ENCODE measurements at places on chromosomes 1 and 21. TPM values are rescaled to one million over a fixed set of nuclear protein-coding genes. Genes with fewer than 3 reads are reported as not detected.

The SH3D21 gene
- 47.1 TPM for total RNA-seq

DNA sequence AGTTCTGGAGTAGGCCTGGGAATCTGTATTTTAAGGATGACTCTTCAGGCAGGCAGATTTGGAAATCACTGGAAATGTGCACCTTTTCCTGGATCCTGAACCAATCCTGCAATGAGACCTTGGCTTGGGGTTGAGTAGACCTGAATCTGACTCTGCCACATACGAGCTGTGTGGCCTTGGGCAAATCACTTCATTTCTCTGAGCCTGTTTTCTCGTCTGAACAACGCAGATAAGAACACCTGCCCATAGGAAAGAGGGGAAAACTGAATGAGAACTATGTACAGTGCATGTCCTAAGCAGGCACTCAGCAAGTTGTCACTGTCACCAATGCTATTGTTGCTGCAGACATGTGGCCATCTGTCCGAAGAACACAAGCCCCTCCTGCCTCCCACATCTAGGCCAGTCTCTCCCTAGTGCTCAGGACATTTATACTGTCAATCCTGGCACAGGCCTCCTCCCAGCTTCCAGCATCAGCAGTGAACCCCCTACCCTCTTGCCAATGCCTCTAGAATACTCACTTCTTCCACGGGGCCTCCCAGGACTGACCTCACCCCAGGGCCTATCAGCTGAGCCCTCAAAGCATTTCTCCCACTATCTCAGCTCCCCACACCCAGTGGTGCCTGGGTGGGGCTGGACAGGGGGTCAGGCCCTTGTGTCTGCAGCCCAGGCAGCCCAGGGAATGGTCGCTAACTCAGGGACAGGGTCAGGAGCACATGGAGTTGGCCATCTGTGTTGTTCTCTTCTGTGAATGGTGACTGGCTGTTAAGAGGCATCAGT is 88.8 kb upstream of the ZBTB40 start:
- no peak for DNase-seq

- no peak for DNase-seq
Observed at GRCh38 chr1:36599828-36600227, 117.1 kb upstream of the CSF3R start.

- DNase-seq, result no peak
Observed at GRCh38 chr1:76669131-76669530, 198.1 kb upstream of the ST6GALNAC5 start.
